ENCODE measurements at places on chromosomes 5 and 9.
A peak's percentile ranks its signal among the peaks of the same experiment; 100 is the strongest.

DNA sequence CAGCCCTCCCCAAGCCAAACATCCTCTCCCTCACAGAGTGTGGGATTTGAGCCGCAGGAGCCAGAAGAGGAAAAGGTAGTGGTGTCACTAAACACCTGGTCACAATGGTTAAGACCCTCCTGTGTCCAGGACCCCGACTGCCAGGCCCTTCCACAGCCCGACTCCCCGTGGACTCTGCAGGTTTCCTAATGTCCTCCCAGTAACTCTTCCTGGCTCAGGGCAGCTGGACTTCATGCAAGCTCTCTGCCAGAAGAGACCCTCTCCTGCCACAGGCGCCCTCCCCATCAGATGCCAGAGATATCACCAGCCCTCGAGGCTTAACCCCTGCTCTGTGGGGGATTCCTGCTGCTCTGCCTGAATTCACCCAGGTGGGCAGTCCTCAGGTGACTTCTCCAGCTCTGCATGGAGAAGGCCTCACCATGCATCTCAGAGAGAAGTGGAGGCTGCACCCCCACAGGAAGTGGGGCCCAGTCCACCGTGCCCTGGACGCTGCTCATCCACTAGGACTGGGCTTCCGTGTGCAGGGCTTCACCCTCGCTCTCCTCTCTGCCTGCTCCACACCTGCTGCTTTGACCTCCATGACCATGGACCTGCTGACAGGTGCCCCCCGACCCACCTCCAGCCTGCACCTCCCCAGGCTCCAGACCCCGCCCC lies 111.2 kb downstream of the ADAMTS2 start:
- DNase-seq: no peak

- DNase-seq: no peak
These were observed 63.1 kb downstream of the TMOD1 start for GRCh38 chr9:97564291-97565175.

- no peak for DNase-seq
These were observed 103.6 kb downstream of the C9orf152 start for GRCh38 chr9:110104261-110104809.

DNA sequence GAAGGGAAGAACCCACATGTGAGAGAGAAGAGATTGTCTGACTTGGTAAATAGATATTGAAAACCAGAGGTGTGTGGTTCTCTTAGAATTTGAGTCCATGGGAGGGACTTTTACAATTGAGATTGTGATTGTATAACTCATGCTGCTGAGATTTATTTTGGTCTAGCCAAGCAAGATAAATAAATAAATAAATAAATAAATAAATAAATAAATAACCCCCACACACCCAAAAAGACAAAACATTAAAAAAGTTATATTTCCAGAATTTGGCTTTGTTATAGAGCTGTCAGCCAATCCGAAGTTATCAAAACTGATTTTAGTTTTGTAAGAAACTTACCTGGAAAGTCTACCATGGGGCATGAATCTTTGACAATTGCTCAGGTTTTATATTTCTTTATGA lies 416.6 kb downstream of the ZSWIM6 start:
- DNase-seq: no peak

- no peak for DNase-seq
These were observed 549.1 kb downstream of the MTRR start for GRCh38 chr5:8418049-8418426.

DNA sequence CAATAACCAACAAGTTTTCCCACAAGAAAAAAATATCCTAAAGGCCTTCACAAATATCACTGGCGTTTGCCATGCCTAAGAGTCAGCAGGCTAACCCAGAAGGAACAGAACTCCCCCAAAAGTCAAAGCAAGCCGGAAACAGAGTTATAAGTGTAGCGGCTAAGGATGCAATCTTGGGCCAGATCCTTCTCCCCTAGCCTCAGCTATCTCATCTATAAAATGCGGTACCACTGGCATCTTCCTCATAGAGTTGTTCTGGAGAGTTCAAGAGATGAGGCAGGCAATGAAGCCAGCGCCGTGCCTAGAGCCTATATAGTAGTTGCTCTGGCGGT lies 632 bp downstream of the DPM2 start:
- no peak for DNase-seq

DNA sequence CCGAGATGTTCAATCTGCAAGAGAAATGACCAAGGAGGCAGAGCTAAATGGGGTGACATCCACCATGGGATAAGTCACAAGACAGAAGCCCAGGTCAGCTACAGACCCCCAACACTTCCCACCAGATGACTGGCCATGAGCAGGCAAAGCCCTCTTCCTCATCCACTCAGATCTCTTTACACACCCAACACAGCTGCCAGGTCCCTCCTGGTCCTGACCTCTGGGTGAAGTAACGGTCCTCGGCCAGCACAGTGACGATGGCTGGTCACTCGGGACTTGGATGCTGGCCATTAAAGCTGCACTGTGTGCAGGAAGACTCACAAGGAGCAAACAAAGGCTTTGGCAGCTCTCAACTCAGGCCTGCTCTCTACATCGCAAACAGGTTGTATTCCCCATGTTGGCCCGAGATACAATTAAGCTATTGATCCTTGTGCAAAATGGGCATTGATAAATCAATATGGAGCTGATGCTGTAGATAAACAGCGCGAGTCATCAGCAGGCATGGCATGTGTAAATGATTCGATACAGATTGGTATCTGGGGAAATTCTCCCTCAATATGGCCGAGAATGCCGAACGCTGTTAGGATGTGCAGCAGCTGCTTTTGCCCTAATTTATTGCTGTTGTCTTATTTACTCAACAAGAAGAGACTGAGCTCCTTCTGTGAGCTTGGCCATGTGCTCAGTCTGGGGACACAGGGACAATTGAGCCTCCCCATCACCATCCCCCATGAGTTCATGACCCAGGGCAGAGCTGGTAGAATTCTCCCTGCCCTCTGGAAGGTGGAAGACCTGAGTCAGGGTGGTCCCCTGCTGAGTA lies 98.7 kb downstream of the C5orf15 start:
- DNase-seq: no peak

GRCh38 chr9:26665666-26666065 lies 226.9 kb downstream of the CAAP1 start:
- no peak for DNase-seq

DNA sequence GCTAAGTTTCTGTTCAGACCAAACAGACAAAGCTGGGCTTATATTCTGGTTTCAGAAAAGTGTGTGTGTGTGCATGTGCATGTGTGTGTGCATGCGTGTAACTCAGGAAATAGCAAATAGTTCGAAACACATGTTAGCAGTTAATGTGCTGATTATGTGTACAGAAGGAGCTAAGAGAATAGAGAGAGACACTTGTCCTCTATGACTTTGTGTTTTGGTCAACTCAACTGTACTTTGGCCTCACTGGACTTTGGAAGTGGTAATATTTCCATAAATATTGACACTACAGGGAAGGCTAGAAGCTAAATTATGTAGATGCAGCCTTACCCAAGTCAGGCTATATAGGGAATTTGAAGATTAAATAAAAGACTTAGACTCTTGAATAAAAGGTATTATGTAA lies 155.5 kb downstream of the RAB3C start:
- DNase-seq: no peak

DNA sequence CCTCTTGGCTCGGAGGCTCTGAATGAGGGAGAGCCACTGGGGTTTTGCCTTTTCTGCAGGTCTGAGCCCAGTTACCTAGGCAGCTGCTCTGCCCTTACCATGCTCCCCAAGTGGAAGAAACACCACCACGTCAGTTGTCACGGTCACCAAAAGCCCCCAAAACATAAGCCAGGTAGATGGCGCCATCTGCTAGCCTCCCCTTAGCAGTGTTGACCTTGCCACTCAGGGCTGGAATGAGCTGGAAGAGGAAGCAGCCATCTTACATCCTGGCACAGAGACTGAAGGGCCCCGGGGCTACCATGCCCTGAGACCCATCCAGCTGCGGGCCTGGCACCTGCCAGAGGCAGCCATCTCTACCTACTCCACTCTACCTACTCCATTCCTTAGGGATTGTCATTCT lies 7.4 kb downstream of the ZER1 start:
- DNase-seq: peak; percentile 40

GRCh38 chr5:123882965-123883345 lies 371.0 kb downstream of the CSNK1G3 start:
- DNase-seq: no peak

DNA sequence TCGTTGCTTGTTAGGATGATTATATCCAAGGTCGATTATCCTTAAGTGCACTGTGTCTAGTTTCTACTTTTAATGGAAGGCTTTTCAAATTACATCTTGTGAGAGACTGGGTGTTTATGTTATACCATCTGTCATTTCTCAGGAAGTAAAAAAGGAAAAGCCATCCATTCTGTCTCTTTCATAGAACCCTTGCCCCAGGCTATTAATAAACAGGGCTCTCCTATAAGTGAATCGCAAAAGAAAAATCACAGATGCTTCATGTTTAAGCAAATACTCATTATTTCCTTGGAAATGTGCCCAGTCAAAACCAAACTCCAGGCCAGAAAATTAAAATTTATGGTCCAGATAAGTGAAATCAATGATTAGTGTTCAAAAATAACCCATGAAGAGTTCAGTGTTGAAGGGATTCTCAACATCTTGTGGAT lies 58.1 kb downstream of the STARD4 start:
- no peak for DNase-seq

- no peak for DNase-seq
These were observed 47.5 kb downstream of the SPATA31D1 start for GRCh38 chr9:82036086-82036485.

GRCh38 chr5:139138809-139139208 lies 59.4 kb downstream of the SIL1 start:
- DNase-seq: no peak
